Activated naive CD4-positive, alpha-beta T cell treated with anti-CD3 and anti-CD28 coated beads for 36 hours (primary cell): ENCODE measurements at places on chromosomes 16 and 17. TPM values are rescaled to one million over a fixed set of nuclear protein-coding genes. Genes with fewer than 3 reads are reported as not detected.

DNA sequence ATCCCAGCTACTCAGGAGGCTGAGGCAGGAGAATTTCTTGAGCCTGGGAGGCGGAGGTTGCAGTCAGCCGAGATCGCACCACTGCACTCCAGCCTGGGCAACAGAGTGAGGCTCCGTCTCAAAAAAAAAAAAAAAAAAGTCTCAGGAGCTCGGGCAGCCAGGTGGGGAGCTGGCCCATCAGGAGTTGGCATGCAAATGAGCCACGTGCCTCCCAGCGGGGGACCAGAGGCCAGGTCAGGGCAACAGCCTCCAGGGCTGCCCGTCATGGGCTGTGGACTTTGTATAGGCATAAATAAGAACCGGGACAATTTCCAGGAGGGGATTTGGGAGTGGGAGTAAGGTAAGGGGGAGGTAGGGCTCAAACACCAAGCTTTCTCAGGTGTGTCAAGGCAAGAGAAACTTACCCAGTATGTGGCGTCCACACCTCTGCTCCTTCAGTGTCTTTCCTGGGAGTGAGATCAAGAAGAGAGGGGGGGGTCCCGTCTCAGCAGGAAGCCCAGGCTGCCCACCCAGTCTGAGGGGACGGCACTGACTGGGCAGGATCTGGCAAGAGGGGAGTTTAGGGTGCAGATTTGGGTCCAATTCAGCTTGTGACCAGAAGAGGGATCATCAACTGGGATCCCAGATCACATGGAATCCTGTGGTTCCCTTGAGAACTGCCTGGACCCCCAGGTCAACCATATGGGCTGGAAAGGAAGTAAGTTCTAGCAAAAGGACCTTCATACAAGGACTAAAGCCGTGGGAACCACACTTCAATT, 22.3 kb upstream of the G6PC1 start:
- DNase-seq: no peak

GRCh38 chr17:13931800-13932460, 137.4 kb upstream of the COX10 start:
- DNase-seq: no peak

- no peak for DNase-seq
Observed at GRCh38 chr17:17845046-17845775, 8.4 kb upstream of the SREBF1 start.

- no peak for DNase-seq
Observed at GRCh38 chr16:5046914-5047313, 13.2 kb upstream of the NAGPA start.

- DNase-seq: no peak
Observed at GRCh38 chr16:55491691-55492090, 12.7 kb downstream of the MMP2 start.

DNA sequence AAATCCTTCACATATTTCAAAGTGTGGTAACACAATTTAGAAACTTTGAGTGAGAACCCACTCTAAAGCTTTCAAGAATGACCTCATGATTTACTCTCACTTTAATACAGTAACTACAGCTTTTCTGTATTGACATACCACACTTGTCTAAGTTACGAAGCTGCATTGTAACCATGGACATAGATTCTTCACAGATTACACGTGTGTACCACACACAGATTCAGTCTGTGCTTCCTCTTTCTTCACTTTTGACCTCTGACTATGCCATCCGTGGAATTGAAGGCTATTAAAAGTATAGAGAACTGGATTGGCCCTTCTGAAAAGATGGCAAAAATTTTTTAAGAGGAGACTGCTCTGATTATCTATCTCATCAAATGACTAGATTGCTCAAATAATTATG, 172.7 kb downstream of the TANC2 start:
- no peak for DNase-seq

GRCh38 chr17:75277664-75278071, 6.6 kb upstream of the MIF4GD start:
- no peak for DNase-seq

- DNase-seq: no peak
Observed at GRCh38 chr16:27445502-27446175, 43.7 kb downstream of the IL21R start.

- no peak for DNase-seq
Observed at GRCh38 chr17:48753794-48754499, 25.4 kb upstream of the HOXB13 start.

DNA sequence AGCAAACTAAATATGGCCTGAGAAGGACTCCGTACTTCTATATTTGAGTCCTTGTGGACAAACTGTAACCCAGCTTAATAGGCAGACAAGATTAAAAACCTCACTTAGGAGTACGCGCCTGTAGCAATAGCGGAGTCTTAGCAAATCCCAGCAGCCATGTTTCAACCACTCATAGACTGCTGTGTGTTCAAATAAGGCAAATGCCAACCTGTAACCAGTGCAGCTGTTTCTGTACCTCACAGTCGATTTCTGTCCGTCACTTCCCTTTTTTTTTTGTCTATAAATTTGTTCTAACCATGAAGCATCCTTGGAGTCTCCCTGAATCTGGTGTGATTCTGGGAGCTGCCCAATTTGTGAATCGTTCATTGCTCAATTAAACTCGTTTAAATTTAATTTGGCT, 30.2 kb downstream of the TANC2 start:
- DNase-seq: no peak

Gene SLFN12
- 5.3 TPM for total RNA-seq

DNA sequence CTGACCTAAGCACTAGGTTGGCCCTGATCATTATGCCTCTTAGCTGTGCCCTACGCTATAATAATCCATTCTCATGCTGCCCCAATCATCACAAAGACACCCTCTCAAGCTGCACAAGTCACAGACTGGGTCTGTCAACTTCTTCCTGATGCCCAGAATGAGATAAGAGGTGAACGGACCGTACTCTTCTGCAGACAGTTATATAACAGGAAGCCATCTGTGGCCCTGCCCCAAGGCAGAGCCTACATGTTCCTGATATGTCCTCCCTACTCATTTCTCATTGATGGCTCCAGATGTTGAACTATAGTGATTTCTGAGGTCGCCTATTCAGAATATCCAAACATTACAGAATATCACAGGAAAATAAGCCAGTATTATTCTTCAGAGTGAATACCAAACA, 471.6 kb upstream of the ERCC4 start:
- no peak for DNase-seq

DNA sequence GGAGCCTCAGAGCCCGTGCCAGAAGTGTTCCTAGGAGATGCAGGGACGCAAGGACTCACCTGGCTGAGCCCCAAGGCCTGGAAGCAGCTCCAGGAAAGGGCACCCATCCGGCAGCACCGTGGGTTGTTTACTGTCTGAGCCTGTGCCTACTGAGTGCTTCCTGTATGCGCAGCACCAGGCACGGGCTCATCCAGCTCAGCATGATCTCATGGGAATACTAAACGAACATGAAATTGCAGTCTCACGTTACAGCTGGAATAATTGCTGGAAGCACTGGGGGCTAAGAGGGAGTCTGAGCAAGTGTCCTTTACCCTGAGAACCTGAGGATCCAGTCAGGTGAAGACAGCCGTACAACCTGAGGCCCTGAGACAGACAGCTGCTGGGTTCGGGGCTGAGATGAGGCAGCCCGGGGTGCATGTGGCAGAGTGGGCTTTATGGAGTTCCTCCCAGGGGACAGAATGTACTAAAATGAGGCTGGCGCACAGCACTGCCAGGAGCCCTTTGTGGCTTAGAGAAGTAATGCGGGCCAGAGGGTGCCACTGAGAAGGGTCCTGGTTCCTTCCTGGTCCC, 5.4 kb downstream of the CTRL start:
- no peak for DNase-seq

GRCh38 chr16:49924078-49924477, 68.2 kb upstream of the ZNF423 start:
- no peak for DNase-seq

GRCh38 chr17:18315562-18315922, 449 bp downstream of the SMCR8 start:
- DNase-seq: peak; percentile 13

GRCh38 chr16:48608452-48608851, 1.5 kb downstream of the N4BP1 start:
- DNase-seq: no peak

GRCh38 chr16:86575754-86576557, 2.4 kb upstream of the FOXL1 start:
- peak; percentile 64 for DNase-seq

- DNase-seq: no peak
Observed at GRCh38 chr17:35423761-35424160, 8.5 kb downstream of the SLFN12 start.

DNA sequence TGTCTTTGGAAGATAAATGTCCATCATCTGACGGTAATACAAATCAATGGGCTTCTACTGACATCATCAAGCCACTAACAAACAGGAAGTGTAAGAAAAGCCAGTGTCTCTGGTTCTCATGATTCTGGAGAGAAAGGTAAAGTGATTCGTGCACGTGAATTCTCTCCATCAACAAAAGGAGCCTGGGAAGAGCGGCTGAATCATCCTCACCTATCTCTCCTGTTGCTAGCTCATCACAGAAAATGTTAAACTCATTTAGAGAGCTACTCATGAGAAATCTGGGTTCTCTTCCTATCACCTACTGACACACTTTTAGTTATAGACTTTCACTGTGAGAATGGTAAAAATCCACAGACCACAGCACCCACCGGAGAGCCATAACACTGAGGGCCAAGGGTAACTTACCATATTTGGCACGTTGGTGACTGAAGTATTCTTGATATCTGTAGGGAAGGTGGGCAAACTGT, 70.3 kb downstream of the CREBBP start:
- peak; percentile 62 for DNase-seq

GRCh38 chr17:77724876-77725615, 233.5 kb upstream of the TNRC6C start:
- no peak for DNase-seq

Gene NTN1
- total RNA-seq: 0.31 TPM

GRCh38 chr17:28720247-28720996, 637 bp downstream of the RPL23A start:
- peak; percentile 49 for DNase-seq

- no peak for DNase-seq
Observed at GRCh38 chr16:68406458-68407152, 41.7 kb downstream of the SMPD3 start.

GRCh38 chr17:37050920-37051319, 102.2 kb downstream of the AATF start:
- DNase-seq: no peak

GRCh38 chr16:87742781-87743490, 22.9 kb downstream of the KLHDC4 start:
- DNase-seq: no peak

DNA sequence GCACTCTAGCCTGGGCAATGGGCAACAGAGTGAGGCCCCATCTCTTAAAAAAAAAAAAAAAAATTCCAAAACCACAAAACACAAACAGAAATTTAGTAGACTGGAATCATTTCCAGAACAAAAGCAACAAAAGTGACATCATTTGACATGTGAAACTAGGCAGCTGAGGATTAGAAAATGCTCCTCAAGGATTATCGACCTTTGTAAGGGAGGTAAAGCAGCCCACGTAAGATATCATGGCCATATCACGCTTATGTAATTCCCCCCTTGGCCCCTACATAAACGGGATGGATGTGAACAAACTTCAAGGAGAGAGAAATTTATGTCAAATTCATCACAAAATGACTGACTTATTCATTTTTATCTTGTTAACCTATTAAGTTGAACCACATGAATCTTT, 83.3 kb downstream of the WDR59 start:
- DNase-seq: no peak

Gene C16orf89
- total RNA-seq: not detected

GRCh38 chr16:76583466-76583865, 306.3 kb downstream of the CNTNAP4 start:
- no peak for DNase-seq

Gene NAGLU
- total RNA-seq: 11.1 TPM

Gene GGT6
- total RNA-seq: not detected

DNA sequence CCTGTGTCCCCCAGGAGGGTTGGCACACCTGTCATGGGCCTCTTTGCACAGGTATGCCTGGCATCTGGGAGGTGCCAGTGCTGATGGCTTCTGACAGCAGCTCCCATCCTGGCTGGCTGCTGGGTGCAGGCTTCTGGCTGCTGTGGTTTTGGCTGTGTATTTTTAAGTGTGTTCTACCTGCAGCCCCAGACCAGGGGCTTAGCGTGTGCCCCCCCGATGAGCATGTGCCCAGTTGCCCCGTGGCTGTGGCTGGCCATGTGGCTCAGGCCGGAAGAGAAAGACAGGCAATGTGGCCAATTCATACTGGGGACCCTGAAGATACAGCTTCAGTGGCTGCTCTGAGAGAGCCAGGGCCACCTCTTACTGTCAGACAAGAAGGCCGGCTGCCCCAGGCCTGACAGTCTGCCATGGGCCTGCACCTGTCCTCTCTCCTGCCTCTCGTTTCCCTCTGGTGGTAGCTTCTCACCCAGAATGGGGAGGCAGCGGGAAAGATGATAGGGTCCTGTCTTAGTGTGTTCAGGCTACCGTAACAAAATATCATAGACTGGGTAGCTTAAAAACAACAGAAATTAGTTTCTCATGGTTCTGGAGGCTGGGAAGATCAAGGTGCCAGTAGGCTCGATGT, 37.6 kb upstream of the LGALS9 start:
- DNase-seq: no peak

GRCh38 chr17:56777859-56778258, 55.9 kb downstream of the C17orf67 start:
- DNase-seq: no peak

GRCh38 chr17:29124135-29124924, 55.9 kb downstream of the MYO18A start:
- peak; percentile 68 for DNase-seq

DNA sequence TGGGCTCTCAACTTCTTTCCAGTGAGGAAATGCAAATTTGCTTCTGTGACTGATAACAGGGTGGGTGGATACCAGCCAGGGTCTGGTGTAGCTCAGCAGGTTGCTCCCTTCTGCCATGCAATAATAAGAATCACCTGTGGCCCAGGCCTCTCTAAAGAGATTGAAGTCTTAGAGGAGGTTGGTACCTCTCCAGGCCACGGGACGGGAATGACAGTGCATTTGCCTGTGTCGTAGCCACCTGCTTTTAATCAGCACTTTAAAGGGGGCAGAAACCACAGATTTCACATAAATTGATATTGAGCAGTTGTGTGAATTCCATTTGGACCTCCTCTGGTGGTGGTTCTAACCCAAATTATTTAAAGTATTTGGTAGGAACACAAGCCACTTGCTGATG, 246.9 kb downstream of the PRKCA start:
- DNase-seq: no peak

Gene TEKT1
- not detected for total RNA-seq

GRCh38 chr16:57645691-57646387, 17.4 kb downstream of the ADGRG1 start:
- DNase-seq: no peak
